ENCODE measurements at places on chromosomes 16 and 17. TPM values are rescaled to one million over a fixed set of nuclear protein-coding genes. Genes with fewer than 3 reads are reported as not detected.
A peak's percentile ranks its signal among the peaks of the same experiment; 100 is the strongest.

KCNJ16 gene
- not detected for total RNA-seq

NSRP1 gene
- total RNA-seq = 21.1 TPM

CCL18 gene
- total RNA-seq = not detected

PRR35 gene
- not detected for total RNA-seq

DNA sequence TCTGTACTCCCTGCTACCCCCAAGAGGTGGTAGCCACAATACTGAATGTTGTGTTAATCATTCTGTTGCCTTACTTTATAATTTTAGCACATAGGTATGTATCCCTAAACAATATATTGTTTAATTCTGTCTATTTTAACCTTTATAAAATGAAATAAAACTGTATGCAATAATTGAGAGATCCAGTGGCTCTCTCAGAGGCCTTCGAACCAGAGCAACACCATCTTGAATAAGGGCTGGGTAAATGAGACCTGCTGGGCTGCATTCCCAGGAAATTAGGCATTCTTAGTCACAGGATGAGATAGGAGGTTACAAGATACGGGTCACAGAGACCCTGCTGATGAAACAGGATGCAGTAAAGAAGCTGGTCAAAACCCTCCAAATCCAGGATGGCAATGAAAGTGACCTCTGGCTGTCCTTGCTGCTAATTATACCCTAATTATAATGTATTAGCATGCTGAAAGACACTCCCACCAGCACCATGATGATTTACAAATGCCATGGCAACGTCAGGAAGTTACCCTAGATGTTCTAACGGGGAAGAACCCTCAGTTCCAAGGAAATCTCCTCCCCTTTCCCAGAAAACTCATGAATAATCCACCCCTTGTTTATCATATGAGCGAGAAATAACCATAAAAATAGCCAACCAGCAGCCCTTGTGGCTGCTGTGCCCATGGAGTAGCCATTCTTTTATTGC lies 2.0 kb upstream of the CANT1 start:
- peaks cover 13% of the 10 kb centered on the region for H3K4me1 ChIP-seq
- no peak overlapping the region for H3K4me3 ChIP-seq
- no peak overlapping the region for H3K27ac ChIP-seq
- H3K27me3 ChIP-seq = no peaks in the 10 kb centered on the region
- H3K36me3 ChIP-seq = peaks cover 7% of the 10 kb centered on the region

GRCh38 chr16:67943619-67944504 lies at the start of gene LCAT:
Gene LCAT (minus strand): TSS chr16:67944120. CDS start chr16:67944101, 19 bp downstream.
- H3K4me1 ChIP-seq = no peaks in the 10 kb centered on the region
- H3K4me3 ChIP-seq = no peak within 1 kb of the TSS
- peaks cover 6% of the 10 kb centered on the region for H3K36me3 ChIP-seq
- H3K27me3 ChIP-seq = no peaks in the 10 kb centered on the region

DNA sequence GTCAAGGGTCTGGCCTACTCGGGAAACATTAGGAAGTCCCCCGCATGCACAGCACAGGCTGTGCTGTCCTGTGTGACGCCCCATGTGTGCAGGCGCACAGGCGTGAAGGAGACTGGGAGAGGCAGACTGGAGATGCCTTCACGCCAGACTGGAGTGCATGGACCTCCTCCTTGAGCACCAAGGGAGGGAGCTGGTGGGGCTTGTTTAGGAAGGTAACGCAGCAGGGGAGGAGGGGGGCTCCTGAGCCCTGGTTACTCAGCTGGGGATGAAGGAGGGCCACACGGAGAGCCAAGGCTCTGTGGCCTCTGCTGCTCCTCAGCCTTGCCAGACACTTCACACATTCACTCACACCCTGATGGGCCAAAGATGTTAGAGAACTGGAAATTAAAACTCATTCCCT lies 7.7 kb downstream of the HSDL1 start:
- no peaks in the 10 kb centered on the region for H3K27me3 ChIP-seq
- no peaks in the 10 kb centered on the region for H3K36me3 ChIP-seq
- no peak overlapping the region for H3K27ac ChIP-seq
- no peak overlapping the region for H3K4me3 ChIP-seq
- peaks cover 9% of the 10 kb centered on the region for H3K4me1 ChIP-seq

- H3K4me3 ChIP-seq = no peak overlapping the region
- H3K27ac ChIP-seq = no peak overlapping the region
- no peak for DNase-seq
- peaks cover 5% of the 10 kb centered on the region for H3K4me1 ChIP-seq
Observed at GRCh38 chr16:57303021-57303909, 18.8 kb upstream of the PLLP start.

GRCh38 chr16:53503991-53504663 lies 1.1 kb upstream of the AKTIP start:
- H3K27me3 ChIP-seq = no peaks in the 10 kb centered on the region
- no peaks in the 10 kb centered on the region for H3K36me3 ChIP-seq
- peak overlapping the region; percentile 48 for H3K27ac ChIP-seq
- peak overlapping the region; percentile 62 for H3K4me3 ChIP-seq
- DNase-seq = peak; percentile 74
- H3K4me1 ChIP-seq = peaks cover 6% of the 10 kb centered on the region

- no peaks in the 10 kb centered on the region for H3K36me3 ChIP-seq
- peak; percentile 80 for DNase-seq
- H3K4me1 ChIP-seq = no peaks in the 10 kb centered on the region
- peaks cover 17% of the 10 kb centered on the region for H3K27me3 ChIP-seq
- H3K4me3 ChIP-seq = no peak overlapping the region
Observed at GRCh38 chr17:38598536-38598935, 7.2 kb downstream of the SRCIN1 start.

- no peak overlapping the region for H3K4me3 ChIP-seq
- no peaks in the 10 kb centered on the region for H3K36me3 ChIP-seq
- H3K27me3 ChIP-seq = peaks cover 49% of the 10 kb centered on the region
- peak; percentile 83 for DNase-seq
Observed at GRCh38 chr16:57639172-57639887, 10.9 kb downstream of the ADGRG1 start.

- no peak overlapping the region for H3K27ac ChIP-seq
- DNase-seq = no peak
- H3K36me3 ChIP-seq = no peaks in the 10 kb centered on the region
- H3K27me3 ChIP-seq = no peaks in the 10 kb centered on the region
Observed at GRCh38 chr17:7431231-7431630, 2.6 kb downstream of the SPEM3 start.

DNA sequence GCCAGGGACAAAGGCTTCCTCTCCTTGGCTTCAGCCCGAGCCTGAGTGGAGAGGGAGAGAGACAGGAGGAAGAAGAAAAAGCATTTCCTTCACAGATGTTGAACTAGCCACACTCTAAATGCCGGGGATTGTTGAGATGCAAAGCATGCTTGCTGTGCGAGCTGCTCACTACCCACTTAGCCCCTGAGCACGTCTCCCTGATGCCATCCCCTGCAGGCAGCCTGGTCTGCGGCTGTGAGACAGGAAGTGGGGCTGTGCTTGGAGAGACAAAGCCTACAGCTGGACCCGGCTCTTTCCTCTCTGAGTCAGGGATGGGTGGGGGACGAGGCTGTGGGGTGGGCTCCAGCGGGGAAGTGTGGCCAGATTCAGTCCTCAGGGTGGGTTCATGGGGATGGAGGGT lies 13.7 kb downstream of the WNT9B start:
- DNase-seq = peak; percentile 25
- H3K4me1 ChIP-seq = peaks cover 4% of the 10 kb centered on the region
- no peaks in the 10 kb centered on the region for H3K27me3 ChIP-seq
- H3K4me3 ChIP-seq = no peak overlapping the region

GRCh38 chr17:52242268-52242667 lies 83.8 kb upstream of the CA10 start:
- DNase-seq = no peak
- H3K27me3 ChIP-seq = no peaks in the 10 kb centered on the region
- no peak overlapping the region for H3K4me3 ChIP-seq
- no peaks in the 10 kb centered on the region for H3K36me3 ChIP-seq
